ENCODE measurements at places on chromosomes 3 and 15. TPM values are rescaled to one million over a fixed set of nuclear protein-coding genes. Genes with fewer than 3 reads are reported as not detected.

GRCh38 chr3:171164067-171164465 lies 137.5 kb upstream of the SLC2A2 start:
- DNase-seq: no peak

DNA sequence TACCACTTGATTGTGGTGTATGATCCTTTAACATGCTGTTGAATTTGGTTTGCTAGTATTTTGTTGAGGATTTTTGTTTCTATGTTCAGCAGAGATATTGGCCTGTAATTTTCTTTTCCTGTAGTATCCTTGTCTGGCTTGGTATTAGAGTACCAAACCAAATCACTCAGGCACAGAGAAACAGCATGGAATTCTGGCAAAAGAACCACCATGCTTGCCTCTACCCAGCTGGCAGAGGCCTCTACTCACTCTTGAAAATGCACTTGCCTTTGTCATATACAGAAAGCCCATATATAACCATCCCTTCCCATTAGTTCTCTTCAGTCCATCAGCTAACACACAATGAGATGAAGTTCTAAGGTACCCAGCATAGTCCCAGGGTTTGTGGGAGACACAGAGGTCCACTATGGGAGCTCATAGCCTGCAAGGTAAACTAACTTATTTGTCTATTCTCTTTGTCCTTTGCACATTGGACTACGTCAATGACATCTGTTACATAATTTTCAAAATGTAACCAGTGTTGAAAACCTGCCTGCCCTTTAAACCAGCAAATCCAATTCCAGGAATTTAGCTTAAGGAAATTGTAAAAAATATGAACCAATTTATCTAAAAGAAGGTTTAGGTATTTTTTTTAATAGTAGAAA lies 82.1 kb upstream of the POMGNT2 start:
- no peak for DNase-seq

GRCh38 chr3:36911990-36912804 lies 32.7 kb downstream of the TRANK1 start:
- peak; percentile 63 for DNase-seq

- DNase-seq: no peak
These were observed 8.2 kb upstream of the OCA2 start for GRCh38 chr15:28107111-28107903.

- peak; percentile 57 for DNase-seq
These were observed 13.7 kb downstream of the PLEKHO2 start for GRCh38 chr15:64855205-64855975.

DNA sequence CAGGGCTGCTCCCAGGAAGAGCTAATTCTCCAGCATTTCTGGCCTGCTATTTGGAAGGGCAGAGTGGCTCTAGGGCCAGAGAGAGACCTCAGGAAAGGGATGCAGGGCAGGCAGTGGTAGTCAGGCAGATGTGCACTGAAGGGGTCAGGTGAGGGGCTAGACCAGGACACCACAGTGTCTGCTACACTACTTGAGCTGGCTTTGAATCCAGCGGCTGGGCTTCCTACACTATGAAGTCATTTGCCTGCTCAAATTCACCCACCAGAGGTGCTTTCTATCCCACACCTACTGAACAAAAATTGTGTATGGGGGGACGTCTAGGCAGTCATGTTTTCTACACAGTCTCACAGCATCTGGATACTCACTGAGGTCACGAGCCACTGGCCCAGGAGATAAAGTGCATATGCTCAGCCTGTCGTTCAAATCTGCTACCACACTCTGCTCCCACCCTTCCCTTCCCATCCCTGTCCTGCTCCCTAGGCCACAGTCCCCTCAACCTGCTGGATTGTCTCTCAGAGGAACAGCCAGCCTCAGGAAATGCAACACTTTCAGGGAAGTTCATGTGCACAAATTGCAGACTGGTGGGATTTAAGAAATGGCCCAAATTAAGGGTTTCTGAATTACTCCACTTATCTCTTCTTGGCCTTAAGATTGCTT lies 49.9 kb upstream of the SLC6A11 start:
- no peak for DNase-seq

GRCh38 chr3:140719841-140720614 lies 42.2 kb downstream of the TRIM42 start:
- DNase-seq: peak; percentile 72

- DNase-seq: no peak
These were observed 281.4 kb upstream of the CTDSPL start for GRCh38 chr3:37580237-37580636.

- no peak for DNase-seq
These were observed 71.5 kb downstream of the FOXP1 start for GRCh38 chr3:71512000-71512399.

- DNase-seq: no peak
These were observed 1248.4 kb downstream of the NSUN3 start for GRCh38 chr3:95311272-95311671.

- peak; percentile 95 for DNase-seq
These were observed 116.2 kb downstream of the MFSD1 start for GRCh38 chr3:158918008-158918407.

- DNase-seq: no peak
These were observed 33.4 kb downstream of the APBA2 start for GRCh38 chr15:28919201-28919635.

DNA sequence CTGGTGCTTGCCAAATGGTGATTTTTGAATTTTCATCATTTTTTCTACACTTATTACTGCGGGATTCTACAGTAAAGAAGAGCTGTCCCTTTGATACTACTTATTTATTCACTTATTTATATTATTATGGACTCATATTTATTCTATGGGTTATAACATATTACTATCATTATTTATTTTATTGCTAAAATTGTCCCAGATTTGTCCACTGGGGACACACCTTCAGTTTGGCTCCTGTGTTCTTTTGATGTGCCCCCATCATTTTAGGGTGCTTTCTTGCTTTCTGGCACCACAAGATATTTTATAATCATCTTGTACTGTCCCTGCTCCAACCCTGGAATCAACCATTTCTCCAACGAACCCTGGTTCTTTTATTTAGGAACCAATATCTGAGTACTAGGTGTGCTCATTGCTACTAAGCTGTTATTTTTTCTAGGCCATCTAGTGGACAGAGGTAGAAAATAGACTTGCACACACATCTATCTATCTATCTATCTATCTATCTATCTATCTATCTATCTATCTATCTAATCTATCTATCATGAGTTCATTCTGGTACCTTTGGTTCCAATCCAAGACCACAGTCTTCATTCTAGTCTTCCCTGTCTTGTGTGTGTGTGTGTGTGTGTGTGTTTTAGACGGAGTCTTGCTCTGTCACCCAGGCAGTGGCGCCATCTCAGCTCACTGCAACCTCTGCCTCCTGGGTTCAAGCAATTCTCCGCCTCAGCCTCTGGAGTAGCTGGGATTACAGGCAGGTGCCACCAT lies 16.0 kb downstream of the SLC22A14 start:
- peak; percentile 10 for DNase-seq

GRCh38 chr3:123755085-123755484 lies 129.0 kb downstream of the MYLK start:
- DNase-seq: no peak

DNA sequence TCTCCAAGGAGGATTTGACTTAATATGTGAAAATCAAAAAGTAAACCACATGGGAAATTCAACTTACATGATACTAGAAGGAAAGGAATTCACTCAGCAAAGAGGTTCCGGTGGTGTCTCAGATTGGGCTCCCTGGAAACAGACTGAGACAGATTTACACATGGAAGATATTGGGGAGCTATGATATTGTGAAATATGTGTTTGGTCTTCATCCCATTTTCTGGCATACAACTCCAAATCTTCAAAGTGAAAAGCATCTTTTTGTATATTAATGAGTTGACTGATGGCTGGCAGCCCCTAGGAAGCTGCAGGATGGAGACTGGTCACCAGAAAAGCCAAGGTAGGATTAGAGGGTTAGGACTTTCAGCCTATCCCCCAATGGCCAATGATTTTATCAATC lies 29.3 kb downstream of the GRK7 start:
- DNase-seq: no peak

The MEX3B gene
- 7.2 TPM for total RNA-seq

The CLRN1 gene
- total RNA-seq: not detected

The MCF2L2 gene
- total RNA-seq: 0.23 TPM

The NRROS gene
- total RNA-seq: 1.0 TPM

The AADACL2 gene
- not detected for total RNA-seq

The TMCO5A gene
- total RNA-seq: not detected

The SEMA3G gene
- not detected for total RNA-seq

The RHOV gene
- total RNA-seq: not detected

All from LHCN-M2 (cell line).